ENCODE measurements at places on chromosomes 12 and 14. TPM values are rescaled to one million over a fixed set of nuclear protein-coding genes. Genes with fewer than 3 reads are reported as not detected.

Gene GPRC5D
- not detected for total RNA-seq

- DNase-seq = no peak
These were observed 65.8 kb downstream of the MNAT1 start for GRCh38 chr14:60800409-60800808.

- DNase-seq = no peak
These were observed 17.1 kb upstream of the EMP1 start for GRCh38 chr12:13179211-13180074.

DNA sequence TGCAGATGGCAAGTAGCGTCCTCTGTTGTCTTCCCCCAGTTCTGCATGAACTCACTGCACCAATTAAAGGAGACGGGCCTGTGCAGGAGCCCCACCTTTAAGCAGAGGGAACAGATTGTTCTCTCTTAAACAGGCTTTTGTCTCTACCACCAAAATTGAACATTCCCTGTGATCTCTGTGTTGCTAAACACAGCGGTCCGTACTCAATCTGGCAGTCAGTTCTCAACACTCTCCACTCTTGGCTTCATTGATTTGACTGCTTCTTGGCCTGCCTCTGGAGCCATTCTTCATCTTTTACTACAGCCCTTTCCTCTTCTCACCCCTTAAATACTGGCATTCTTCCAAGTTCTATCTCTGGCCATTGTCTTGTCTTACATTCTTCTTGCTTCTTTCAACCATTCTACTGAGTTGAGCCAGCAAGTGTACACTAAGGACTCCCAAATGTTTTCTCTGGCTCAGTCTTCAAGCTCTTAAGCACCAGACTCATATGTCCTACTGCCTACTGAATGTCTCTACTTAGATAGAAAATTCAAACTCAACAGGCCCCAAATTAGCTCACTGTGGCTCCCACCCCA is 8.0 kb upstream of the NT5DC3 start:
- DNase-seq = no peak

- no peak for DNase-seq
These were observed 84.3 kb downstream of the NCOR2 start for GRCh38 chr12:124482901-124483799.

DNA sequence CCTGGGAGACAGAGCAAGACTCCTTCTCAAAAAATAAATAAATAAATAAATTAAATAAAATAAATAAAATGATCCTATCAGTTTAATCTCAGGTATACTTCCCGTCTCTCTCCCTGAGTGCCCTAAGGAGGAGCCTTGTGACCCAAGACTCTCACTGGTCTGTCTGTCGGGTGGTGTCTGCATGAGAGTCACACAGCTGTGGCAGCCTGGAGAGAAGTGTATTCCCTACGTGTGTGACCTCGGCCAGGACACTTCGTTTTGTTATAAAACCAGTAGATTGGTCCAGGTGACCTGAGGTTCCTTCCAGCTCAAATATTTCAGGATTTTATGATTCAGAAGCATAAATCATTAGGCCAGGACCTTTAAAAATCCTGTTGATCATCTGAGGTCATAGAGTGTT is 4.8 kb downstream of the SYNE3 start:
- DNase-seq = no peak

GRCh38 chr14:103527408-103528145 is 1.4 kb upstream of the TRMT61A start:
- no peak for DNase-seq
